ENCODE measurements at places on chromosomes 12 and 14. TPM values are rescaled to one million over a fixed set of nuclear protein-coding genes. Genes with fewer than 3 reads are reported as not detected.

ESRRB gene
- total RNA-seq: not detected

PARPBP gene
- 17.1 TPM for total RNA-seq

MEG3 gene
- 4.1 TPM for total RNA-seq

MYF6 gene
- not detected for total RNA-seq

UBE3B gene
- 43.8 TPM for total RNA-seq

AGAP2 gene
- 0.25 TPM for total RNA-seq

PLA2G1B gene
- not detected for total RNA-seq

METTL3 gene
- 53.6 TPM for total RNA-seq

PLCZ1 gene
- not detected for total RNA-seq

RGS6 gene
- total RNA-seq: not detected
